ENCODE measurements at places on chromosomes 1 and 21.

- no peak for DNase-seq
Measured at GRCh38 chr1:18868801-18869424, 9.5 kb upstream of the TAS1R2 start.

GRCh38 chr1:236534151-236534651 is 10.4 kb downstream of the LGALS8 start:
- DNase-seq: no peak

- no peak for DNase-seq
Measured at GRCh38 chr1:44489481-44489880, 84.4 kb downstream of the RNF220 start.

DNA sequence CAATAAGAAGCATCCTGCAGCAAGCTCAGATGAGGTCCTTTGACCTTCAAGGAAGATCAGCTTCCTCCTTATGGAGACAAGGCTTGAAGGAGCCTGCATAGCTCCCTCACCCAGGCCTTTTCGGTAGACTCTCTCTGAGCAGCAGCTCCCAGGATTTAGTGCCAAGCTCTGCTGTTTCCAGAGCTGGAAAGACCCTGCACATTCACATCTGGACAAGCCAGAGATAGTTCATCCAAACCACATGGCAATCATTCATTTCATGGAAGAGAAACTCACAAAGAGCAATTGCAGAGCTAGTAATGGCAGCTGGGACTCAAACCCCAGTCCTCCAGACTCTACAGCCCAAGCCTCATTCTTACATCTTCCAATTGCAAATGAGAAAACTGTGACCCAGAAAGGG is 76.4 kb upstream of the EDN2 start:
- no peak for DNase-seq

DNA sequence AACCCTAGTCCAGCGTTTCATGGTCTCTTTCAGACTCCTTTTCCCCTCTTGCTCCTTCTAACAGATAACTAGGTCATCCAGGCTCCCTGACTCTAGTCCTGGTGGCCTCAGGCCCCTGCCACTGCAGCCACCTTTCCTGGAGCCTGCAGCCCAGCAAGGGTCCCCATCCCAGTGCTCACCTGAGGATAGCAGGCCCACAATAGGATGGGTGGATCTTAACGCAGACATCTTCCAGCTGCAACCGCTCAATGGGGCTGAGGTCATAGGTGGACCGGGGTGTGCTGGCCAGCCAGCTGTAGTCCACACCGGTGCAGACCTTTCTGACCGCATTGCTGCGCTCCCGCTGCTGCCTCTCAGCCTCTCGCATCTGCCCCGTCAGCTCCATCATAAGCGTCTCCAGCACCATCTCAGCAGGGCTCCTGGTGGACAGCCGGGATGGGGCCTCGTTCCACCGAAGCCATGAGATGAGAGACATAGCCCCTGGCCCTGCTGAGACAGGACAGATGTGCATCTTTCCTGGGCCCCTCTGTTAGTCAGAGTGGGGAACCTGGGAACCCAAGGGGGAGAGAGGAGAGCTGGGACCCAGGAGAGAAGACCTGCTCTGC is 10.9 kb downstream of the RD3 start:
- DNase-seq: no peak

DNA sequence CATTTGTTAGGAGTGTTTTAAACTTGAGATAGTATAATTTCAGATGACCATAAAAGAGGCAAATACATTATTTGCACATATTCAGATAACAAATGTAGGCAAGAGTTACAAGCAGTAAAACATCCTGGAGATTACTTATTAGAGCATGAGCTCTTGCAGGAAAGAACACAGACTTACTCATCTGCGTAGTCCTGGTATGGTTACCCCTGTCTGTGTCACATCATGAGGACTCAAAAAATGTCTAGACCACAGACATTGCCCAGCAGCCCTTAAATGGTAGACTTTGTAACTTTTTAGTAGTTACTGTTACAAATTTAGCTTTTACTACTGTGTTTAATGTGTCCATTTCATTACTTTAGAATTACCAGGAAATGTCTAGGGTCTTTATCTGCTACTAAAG is 12.8 kb downstream of the CACHD1 start:
- no peak for DNase-seq

- DNase-seq: no peak
Measured at GRCh38 chr1:231315887-231316286, 21.8 kb downstream of the EXOC8 start.
